ENCODE measurements at places on chromosomes 12 and 14.

DNA sequence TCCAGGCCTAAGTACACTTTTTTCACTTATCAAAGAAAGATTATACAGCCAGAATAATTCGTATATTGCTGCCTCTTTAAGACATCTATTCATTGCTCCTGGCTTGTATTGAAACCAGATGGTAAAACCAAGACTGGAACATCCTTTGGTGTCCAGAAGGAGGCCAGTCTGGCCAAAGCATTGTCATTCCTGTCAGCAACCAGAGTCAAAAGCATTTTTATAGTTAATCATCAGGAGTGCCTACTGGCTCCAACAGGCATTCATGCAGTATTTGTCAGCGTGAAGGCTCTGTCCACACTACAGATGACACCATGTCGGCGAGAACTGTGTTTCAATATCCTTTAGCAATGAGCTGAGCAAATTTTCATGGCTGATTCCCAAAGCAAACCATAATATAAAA, 118.0 kb upstream of the G2E3 start:
- DNase-seq: no peak

GRCh38 chr12:77923882-77924281, 93.2 kb downstream of the NAV3 start:
- DNase-seq: no peak

DNA sequence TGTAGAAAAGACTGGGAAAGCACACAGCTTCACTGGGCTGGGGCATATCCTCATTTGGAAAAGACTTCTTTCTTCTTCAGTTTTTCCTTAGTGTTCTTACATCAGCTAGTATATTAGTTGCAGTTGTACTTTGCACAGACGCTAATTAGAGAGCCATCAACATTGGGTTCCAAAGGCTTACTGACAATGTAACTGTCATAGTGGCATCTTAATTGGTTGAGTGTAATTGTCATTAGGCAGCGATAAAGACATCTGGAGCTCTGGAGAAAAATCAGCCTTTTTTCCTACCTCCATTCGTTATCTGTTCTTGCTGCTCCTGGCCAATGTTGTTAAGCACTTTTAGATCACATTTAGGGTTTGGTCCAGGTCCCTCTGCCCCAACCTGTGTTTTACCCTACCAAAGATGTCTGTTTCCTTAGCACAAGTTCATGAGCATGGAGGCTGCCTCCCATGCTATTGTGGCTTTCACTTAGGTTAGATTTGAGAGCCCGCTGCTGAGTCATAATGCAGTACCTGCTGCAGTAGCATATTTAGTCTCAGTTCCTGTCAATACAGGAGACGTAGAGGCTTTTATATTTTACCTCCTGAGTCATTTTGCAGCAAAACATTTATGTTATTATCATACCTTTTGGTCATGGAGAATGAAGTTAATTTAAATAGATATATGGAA, 49.2 kb downstream of the FBXW8 start:
- DNase-seq: no peak

DNA sequence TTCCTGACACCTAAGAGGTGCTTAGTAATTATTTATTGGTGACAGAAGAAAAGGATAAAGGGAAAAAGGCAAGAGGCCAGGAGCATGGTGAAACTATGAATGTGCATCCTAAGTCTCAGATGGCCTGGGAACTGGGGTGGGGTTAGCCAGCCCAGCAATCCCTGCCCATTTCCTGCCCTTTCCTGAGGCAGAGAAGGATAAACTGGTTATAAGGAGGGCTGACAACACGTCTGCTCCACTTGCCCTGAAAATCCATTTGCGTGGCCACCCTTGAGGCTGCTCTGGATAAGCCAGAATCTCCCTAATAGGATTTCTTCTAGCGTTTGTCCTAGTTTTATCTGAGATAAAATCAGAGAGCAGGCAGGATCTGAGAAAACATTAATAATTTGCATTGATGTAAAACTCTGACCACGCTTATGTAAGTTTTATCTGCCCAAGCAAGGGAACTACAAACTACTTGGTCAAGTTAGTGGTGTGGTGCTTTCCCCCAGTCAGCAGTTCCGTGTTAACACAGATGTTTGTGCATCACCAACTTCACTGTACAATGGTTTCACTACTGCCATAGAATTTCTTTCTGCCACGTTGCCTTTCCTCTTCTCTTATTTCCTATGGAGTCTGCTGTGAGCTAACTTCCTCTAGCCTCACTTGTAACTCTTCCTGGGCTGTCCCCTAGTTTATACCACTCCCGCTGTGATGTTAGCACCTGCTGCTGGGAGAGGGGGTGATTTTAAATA, 392.7 kb downstream of the RPS29 start:
- peak; percentile 51 for DNase-seq

- DNase-seq: no peak
Measured at GRCh38 chr12:74906224-74906623, 303.4 kb downstream of the KCNC2 start.

DNA sequence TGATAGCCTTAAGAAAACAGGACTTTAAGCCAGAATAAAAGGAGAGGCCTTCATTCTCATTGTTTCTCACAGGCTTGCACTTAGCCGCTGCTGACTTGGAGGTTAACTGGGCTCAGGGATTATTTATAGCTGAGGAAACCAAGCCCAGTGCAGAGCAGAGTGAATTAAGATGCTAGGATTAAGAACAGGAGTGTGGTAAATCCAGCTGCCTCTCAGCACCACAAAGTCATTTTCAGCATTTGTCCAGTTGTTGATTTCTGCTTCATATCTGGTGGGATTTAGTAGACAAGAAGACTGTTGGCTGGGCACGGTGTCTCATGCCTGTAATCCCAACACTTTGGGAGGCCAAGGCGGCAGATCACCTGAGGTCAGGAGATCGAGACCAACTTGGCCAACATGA, 14.3 kb upstream of the KRT73 start:
- no peak for DNase-seq

DNA sequence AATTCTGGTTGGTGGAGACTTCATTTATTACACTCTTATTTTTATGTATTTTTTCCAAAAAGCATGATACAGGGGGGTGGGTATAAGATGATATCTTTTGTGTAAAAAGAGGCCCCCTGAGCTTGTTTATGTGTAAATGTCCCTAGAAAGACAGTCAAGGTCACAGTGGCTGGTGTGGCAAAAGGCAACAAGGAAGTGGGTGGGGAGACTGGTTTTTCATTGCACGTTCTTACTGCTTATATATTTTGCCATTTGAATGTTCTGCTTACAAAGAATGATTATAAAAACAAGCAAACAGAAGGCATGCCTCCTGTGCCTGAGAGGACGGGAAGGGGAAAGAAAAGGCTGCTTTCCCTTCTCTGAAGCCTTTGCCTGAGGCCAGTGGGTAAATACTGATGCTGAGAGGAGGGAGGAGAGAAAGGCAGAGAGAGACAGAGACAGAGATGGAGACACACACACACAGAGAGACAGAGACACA, 24.1 kb upstream of the ADIPOR2 start:
- no peak for DNase-seq

DNA sequence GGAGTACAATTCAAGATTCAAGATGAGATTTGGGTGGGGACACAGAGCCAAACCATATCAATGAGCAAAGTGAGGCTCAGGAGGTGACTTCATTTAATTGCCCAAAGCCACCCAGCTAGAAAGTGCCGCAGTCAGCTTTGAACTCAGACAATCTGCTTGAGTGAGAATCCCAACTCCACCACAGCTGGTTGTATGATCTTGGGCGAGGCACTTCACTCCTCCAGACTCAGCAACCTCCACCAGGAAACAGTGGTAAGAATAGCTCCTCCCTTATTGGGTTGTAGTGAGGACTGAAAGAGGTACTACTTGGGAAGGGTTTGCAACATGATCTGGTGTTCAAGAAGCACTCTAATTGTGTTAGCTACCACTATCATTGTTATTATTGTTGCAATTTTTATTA, 129.2 kb upstream of the RFLNA start:
- DNase-seq: no peak

GRCh38 chr14:31911160-31911559, 165.9 kb upstream of the ARHGAP5 start:
- no peak for DNase-seq

GRCh38 chr14:98085751-98086150, 1186.2 kb downstream of the BCL11B start:
- no peak for DNase-seq

Data from WERI-Rb-1 (cell line).